NCI-H1048 (cell line): ENCODE measurements at places on chromosomes 12 and 14.

- no peak for DNase-seq
Measured at GRCh38 chr12:116459011-116459875, 99.9 kb upstream of the MAP1LC3B2 start.

DNA sequence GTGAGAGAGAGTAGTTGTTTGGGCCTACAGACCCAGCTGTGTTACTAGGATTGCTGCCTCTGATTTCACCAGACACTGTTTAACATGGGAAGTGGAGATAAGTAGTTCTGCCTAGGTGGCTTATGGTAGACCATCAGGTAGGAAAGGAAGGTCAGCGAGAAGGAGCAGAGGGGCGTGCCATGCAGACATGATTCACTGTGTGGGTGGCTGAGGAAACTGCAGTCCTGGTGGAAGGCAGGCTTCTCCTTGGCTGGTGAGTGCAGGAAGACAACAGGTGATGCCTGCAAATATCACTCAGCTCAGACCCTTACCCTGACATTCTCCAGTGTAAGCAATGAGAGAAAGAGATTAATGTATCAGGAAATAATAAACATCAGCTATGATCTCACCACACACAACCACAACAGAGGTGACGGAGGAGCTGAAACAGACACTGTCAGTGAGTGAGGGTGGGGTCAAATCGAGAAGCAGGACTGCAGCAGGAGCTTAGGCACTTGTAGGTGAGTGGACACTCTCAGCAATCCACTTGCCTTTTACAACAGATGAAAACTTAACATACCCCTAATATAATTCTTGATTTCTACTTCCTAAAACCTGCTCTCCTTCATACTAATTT is 2.1 kb upstream of the PRR4 start:
- no peak for DNase-seq

DNA sequence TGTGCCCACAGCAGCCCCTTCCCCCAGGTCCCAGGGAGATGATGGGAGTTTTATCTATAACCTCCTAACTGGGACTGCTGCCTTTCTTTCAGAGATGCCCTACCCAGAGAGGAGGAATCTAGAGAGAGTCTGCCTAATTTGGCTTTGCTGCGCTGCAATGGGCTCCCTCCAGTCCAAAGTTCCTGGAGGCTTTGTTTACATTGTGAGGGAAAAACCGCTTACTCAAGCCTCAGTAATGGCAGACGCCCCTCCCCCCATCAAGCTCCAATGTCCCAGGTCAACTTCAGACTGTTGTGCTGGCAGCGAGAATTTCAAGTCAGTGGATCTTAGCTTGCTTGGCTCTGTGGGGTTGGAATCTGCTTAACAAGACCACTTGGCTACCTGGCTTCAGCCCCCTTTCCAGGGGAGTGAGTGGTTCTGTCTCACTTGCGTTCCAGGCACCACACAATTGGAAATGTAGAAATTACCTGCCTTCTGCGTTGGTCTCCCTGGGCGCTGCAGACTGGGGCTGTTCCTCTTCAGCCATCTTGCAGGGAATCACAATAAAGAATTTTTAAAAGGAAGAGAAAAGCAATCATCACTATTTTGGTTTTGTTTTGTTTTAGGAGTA is 262.5 kb downstream of the FOXG1 start:
- no peak for DNase-seq

DNA sequence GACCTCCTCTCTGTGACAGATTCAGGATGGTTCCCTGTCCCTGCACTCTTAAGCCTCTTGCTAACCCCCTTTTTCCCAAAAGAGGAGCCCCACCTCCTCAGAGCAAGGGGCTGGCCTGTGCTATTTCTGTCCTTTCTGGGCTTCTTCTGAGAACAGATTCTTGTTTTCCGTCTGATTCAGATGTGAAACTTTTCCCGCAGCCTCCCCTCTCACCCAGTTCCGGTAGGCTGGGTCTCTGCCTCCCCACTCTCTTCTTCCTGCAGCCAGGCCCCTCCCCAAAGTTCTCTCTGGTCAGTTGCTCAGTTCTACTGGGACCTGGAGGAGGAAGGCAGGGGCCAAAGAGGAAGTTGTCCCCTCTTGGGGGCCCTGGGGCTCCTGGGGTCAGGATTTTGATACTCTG is 11.8 kb downstream of the PDE1B start:
- DNase-seq: no peak

DNA sequence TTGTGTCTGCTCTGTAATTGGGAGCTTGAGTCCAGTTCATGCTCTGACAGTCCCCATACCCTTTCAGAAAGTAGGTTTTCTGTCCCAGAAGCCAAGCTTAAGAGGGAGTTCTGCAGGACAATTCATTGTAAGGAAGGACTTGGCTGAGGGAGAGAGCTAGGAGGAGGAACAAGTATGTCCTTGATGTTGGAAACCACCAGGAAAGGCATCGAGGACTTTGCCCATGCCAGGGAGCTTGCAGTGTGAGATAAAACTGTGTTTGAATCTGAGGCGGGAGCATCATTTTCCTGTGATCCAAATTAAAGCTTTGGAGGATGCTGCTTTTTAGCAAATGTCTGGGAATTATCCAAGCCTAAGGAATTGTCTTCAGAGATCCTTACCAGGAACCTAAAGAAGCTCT is 175.3 kb downstream of the EMP1 start:
- DNase-seq: no peak

DNA sequence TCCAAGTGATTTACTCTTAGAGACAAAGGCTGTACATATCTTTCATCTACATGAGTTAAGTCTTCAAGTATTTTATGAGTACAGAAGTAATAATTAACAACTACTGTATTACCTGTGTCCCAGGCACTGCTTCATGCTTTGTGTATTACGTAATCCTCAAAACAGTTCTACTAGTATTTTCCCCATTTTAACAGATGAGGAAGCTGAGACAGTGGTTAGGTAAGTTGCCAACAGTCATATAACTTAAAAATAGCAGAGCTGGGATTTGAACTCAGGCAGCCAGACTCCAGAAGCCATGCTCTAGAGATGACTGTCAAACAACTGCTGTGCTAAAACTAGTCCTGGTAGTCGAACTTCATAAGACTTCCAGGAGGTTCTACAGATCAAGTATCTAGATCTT is 10.7 kb downstream of the TRMT5 start:
- no peak for DNase-seq

GRCh38 chr14:55354500-55354899 is 57.1 kb downstream of the ATG14 start:
- DNase-seq: no peak

DNA sequence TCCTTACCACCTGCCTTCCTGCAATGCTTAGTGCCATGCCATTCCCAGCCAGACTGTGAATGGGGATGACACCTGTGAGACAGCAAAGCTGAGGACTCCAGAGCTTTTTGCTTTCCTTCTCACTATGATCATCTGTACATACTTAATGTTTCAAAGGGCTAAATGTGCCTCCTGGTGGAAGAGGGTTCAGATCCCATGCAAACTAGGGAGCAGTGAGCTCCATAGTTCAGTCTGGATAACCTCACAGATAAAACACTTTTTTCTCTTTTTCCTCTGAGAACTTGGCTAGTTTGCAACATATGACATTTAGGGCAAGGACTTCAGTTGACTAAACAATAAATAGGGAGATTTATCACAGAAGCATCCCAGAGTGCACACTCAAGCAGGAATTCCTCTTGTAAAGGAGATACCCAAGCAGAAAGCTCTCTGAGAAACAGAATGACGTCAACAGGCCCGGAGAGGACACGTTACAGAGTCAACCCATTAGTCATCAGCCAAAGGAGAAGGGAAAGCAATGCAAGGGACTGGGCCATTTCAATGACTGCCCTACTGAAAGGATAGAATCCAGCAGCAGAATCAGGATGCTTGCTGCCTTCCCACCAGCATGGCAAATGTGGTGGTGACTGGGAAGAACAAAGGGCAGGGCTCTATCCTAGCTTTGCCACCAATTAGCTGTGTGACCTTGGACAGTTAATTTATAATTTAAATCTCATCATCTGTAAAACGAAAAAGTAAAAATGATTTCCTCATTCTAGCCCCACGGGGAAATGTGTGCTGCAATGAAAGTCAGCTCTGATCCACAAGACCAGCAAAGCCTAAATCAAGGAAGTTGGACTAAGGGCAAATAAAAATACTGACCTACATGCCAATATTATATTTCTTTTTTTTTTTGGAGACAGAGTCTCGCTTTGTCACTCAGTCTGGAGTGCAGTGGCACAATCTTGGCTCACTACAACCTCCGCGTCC is 80.8 kb upstream of the ACTN1 start:
- no peak for DNase-seq

DNA sequence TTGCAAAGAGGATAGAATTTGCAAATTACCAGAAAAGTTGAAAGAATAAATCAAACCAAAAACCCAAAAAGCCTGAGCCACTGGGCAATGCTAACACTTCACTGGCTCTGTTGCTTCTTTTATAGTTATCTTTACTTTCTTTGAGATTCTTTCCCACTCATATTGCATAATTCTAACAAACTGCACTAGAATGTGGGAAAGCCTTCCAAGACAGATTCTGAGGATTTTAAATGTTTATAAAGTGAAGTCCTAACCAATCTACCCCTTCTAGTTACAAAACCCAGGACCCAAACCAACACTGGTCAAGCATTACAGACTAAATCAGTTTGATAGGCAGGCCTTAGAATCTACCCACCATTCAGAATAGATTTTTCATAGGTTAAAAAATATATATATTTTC is 150.9 kb downstream of the MED13L start:
- no peak for DNase-seq

DNA sequence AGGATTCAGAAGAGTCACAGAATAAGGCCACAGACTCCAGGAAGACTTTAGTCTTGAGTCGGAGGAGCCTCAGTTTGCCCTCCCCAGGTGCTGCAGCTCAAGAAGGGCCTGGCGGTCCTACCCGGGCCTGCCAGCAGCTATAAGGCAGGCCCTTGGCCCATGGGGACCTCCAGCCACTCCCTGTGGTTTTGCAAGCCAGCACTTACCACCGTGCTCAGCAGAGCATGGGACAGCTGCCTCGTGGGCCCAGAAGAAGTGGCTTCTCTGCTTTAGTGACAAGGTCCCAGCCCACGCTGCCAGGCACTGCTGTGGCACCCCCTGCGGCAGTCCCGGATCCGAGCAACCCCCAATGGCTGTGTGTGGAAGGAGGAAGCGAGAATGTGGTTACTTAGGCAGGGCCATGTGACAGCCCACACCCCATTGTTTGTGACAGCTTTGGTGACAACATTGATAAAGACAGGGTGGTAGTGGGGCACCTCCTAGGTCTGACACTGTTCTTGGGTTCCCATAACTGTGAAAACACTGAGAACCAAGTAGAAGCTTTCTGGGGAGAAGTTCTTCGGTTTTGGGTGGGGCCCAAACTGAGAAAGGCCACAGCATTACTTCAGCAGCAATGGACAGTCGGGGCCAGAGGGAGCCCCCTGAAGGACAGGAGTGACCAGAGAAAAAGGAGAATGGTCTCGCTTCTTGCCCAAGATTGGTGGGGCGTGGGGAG is at the start of gene SELPLG:
TSS of gene SELPLG (minus strand) at position 361 of the 715 bp plus-strand sequence. CDS start 9,587 bp downstream, outside the sequence.
- DNase-seq: no peak

DNA sequence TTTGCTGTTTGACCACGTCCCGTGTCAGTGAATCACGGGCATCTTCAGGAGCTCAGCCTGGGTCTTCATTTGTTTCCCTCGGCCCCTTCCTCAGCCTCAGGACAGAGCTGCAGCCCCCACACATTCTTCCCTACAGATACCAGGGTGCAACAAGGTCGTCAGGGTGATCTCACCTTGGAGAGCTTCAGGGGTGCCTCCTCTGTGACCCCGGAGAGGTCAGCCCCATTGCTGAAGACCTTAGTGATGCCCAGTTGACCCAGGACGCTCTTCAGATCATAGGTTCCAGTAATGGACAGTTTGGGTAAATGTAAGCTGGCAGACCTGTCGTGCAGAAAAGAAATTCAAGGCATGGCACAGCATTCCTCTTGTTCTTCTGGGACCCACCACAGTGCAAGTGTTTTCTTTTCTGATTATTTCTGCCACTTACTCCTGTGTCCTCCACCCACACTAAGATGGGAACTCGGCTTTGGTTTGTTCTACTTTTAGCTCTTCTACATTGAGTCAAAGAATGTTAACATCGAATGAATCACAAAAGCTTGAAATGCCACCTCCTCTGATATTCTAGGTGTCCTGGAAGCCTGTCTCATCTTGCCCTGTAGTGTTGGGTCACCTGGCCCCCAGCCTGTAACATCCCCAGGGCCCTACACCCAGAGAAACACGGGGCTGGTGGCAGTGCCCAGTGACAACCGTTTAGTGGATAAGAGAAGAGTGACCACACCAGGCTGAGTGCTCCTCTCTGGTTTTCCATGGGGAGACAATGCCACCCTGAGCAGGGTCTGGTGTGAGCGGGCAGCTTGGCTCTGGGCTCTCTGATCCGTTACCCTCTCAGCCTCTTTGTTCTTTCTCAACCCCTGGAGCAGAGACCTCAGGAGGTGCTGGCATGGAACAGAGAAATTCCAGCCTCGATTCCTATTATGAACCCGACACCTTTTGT is 8.8 kb downstream of the SERPINA1 start:
- no peak for DNase-seq

GRCh38 chr12:6345319-6346091 is 3.6 kb upstream of the TNFRSF1A start:
- DNase-seq: no peak

GRCh38 chr12:52395761-52396434 is 10.2 kb downstream of the KRT82 start:
- no peak for DNase-seq

- DNase-seq: no peak
Measured at GRCh38 chr12:98146487-98146886, 368.9 kb upstream of the TMPO start.

DNA sequence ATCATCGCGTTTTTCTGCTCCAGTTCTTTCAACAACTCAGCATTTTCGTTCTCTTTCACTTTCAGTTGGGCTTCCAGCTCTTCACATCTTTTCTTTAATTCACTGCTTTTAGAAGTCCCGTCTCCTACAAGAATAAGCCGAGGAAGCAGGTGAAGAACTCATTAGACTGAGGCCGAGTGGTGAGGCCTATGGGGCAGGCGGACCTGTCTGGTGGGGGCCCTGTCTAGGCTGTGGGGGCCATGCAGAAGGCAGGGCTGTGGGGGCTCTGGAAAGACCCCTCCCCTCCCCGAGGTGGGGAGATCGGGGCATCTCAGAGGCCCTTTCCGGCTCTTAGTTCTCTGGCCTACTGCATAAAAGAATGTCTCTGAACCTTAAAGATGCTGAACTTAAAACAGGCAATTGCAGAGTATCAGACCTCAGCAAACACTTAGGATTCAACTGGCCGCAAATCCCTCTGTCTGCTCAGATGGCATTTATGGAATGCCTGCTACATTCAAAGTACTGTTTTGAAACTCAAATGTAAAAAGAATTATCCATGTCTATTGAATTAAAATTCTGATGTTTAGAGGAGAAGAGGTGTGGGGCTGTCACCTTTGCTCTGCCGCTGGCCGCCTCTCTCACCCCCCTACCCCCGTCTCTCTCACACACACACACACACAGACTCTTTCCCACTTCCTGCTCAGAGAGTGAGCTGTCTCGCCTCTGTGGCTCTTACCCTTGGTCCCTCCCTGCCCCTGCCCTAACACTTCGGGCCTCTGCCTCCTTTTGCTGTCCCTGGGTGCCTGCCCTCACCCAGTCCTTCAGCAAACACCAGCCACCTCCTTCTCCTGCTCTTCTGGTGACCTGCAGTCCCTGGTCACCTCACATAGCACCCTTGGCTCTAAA is 34.7 kb downstream of the CCDC92 start:
- no peak for DNase-seq

- DNase-seq: no peak
Measured at GRCh38 chr12:80979816-80980215, 42.1 kb upstream of the LIN7A start.

GRCh38 chr12:76916170-76916540 is 37.3 kb upstream of the CSRP2 start:
- no peak for DNase-seq

GRCh38 chr12:2224961-2225360 is 172.2 kb downstream of the CACNA1C start:
- DNase-seq: no peak

- DNase-seq: no peak
Measured at GRCh38 chr12:124395986-124396385, 101.1 kb downstream of the RFLNA start.

- DNase-seq: no peak
Measured at GRCh38 chr12:112599871-112600270, 181.1 kb downstream of the PTPN11 start.
